CD4-positive, alpha-beta T cell treated with Interleukin-10 for 1 hour (primary cell): ENCODE measurements at places on chromosomes 2 and 18.

GRCh38 chr2:25341753-25342371, at the start of gene DNMT3A:
Gene DNMT3A (minus strand): TSS chr2:25341925. CDS start chr2:25313984, 27,941 bp downstream.
- peak; percentile 59 for DNase-seq

DNA sequence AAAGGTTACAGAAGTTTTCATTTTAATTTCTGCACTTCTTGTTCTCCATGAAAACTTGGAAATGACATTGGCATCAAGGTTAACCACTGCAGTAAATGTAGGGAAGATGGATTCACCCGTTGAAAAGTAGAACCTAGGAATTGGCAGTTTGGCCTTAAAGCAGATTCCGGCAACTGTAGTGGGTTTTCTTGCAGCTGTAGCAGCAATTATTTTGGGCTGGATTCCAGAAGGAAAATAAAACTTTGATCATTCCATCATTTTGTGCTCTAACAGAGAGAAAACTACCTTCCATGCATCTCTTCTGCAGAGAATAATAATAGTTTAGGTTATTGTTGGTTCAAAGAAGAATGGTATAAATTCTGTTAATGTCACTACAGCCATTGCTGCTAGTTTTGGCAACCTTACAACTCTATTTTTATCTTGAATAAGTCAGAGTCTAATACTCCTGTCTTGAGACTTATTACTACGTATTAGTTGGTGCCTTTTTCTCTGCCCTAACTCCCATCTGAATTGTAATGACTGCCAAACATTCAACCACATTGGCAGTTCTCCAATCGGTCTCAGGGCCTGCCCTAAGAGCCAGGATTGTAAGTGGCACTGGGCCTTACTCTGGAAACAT, 178.1 kb upstream of the PIEZO2 start:
- DNase-seq: no peak

- DNase-seq: no peak
Measured at GRCh38 chr18:31426021-31426420, 21.5 kb upstream of the DSG3 start.

DNA sequence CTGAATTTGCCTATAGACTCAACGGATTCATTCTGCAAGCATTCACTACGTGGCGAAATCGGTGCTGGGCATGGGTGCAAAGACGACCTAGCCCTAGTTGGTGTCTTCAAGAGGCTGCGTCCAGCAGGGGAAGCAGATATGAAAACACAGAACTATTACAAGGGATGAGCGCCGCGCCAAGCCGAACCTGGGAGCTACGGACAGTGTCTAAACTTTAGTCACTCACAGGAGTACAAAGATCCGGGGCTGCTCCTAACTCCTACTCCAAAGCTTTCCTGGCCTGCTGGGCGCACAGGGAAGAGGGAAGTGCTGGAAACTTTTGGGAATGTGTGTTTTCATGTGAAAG, 732 bp upstream of the ANXA4 start:
- DNase-seq: peak; percentile 23

GRCh38 chr2:27442920-27443282, 720 bp downstream of the KRTCAP3 start:
- DNase-seq: no peak

DNA sequence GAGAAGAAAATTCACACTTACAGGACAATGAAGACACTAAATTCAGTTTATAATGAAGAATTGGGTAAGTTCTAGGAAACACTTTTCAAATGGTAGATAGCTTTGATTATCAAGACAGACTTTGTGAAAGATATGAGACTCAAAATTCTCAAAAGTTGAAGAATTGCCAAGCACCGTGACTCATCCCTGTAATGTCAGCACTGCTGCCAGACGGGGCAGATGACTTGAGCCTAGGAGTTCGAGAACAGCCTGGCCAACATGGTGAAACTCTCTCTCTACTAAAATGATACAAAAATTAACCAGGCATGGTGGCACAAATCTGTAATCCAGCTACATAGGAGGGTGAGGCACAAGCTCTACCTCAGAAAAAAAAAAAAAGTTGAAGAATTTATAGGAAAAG, 1820.1 kb upstream of the LRRTM1 start:
- DNase-seq: no peak

GRCh38 chr2:86747711-86748639, 27.9 kb downstream of the RMND5A start:
- no peak for DNase-seq

- DNase-seq: no peak
Measured at GRCh38 chr2:64017811-64018700, 1.2 kb downstream of the VPS54 start.

GRCh38 chr2:1451422-1451821, 38.2 kb downstream of the TPO start:
- no peak for DNase-seq

GRCh38 chr2:32742376-32742775, 114.5 kb downstream of the TTC27 start:
- DNase-seq: no peak

DNA sequence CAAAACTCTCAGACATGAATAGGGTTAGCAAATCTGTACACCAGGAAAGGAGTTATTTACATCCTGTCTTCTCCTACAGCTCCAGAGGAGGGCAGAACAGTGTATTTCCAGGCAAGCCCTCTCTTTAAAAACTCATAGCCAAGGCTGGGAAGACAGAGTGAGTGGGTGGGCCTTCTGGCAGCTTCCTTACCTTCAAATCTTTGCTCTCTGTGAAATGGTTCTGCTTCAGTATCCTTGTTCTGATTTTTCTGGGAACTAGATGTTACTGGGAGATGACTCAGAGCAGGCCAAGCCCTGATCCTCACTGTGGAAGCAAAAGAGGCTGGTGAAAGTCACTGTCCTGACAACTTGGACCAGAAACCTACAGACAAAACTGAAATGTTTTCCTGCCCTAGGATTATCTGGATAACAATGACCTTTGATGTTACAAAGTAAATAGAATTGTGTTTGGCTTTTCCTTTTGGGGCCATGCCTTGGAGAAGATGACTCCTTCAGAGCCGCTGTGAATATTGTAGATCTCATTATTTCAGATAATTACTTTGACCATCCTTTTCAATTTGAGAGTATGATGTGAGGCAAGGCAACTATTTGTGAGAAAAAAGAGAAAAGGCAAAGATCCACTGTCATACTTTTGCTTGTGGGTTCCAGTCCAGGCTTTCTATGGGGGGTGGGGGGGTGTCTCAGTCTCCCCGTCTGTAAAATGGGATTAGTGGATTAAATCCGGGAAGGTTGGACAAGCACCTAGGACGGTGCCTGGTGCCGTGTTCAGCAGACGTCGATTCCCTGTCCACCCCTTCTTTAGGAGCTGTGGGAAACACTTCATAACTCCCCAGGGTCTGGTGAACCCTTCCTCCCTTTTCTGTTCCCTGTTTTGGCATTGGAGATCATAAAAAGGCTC, 644 bp upstream of the QPCT start:
- DNase-seq: no peak

DNA sequence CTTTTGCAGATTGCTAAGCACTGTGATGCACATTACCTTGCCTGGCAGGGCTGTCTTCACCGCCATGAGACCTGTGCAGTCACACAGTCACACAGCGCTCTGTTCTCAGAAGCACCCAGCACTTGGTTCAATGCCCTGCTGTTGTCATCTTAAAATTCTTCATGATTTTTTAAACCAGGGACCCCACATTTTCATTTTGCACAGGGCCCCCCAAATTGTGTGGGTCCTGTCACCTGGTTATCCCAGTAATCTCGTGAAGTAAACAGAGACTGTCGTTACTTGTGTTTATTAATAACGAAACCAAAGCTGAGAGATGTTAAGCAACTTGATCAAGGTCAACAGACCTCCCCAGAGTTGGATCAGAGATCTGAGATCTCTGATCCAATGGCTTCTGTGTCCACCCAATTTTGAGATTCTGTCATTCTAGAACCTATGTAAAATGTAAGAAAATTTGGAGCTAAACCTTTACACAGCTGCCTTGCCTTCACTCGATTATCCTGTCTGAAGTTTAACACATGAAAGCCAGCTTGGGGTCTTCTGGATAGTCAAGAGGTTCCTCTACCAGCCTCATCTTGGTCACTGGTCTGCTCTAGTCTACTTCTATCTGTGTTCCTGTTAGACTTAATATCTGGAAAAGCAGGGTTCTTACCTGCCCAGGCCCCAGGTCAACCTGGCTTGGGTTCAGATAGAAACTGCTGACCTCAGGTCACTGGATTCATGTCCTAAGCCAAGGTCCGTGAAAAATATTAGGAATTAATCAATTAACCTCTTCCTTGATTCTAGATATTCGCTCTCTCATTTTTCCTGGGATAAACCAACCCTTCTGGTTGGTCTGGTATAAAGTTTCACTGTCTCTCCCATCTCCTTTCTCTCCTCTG, 13.7 kb upstream of the TTC39C start:
- DNase-seq: no peak

- no peak for DNase-seq
Measured at GRCh38 chr2:65464604-65465003, 32.2 kb upstream of the SPRED2 start.

DNA sequence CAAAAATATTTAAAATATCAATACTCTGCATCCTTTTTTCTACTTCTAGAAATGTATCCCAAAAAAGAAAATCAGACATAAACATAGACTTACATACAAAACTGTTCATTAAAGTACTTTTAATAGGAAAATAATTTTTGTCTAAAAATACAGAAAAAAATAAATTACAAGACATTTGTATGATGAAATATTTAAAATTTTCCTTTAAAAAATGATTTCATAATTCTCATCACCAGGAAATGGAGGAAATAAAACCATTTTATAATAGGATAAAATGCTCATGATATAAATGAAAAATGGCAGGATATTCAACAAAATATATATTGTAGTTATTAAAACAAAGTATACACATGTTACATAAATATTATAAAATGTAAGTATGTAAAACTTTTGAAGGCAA, 24.4 kb downstream of the ARL5A start:
- DNase-seq: no peak

DNA sequence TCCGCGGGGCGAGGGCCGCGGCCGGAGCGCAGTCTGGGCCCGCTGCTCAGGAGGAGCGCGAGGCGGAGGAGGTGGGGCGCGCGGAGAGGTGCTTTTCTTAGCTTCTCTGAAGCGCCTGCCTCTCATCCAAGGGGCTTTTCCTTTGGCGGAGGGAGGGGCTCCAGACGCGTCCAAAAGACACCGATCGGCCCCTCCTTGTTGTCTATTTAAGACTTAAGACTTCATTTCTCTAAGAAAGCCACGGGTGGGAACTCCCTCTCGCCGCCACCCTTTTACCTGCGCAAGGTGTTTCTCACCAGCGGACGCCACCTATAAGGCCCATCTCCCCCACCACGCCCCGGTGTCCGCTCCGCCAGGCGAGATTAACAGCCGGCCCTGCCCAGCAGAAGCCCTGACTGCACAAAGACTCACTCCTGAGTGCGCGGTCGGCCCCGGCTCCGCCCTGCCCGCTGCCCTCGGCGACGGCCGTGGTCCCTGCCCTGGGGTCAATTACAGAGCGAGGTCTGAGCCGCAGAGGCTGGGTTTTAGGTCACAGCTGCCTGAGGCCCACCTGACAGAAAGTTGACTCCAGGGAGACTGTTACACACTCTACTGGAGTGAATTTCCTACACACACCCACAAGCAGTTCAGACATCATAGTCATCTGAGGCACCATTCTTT, at the start of gene DSC2:
Gene DSC2 (minus strand): TSS at position 397 of the 660 bp plus-strand sequence. CDS start 450 bp downstream, outside the sequence.
- no peak for DNase-seq

GRCh38 chr2:189865826-189866225, 81.6 kb downstream of the PMS1 start:
- no peak for DNase-seq

GRCh38 chr18:48572402-48573126, 33.7 kb downstream of the CTIF start:
- no peak for DNase-seq

GRCh38 chr2:8564475-8564874, 117.4 kb upstream of the ID2 start:
- no peak for DNase-seq

GRCh38 chr2:159788253-159788652, 9.8 kb downstream of the CD302 start:
- DNase-seq: no peak

GRCh38 chr18:11323359-11323819, 174.0 kb upstream of the PIEZO2 start:
- DNase-seq: no peak

- DNase-seq: no peak
Measured at GRCh38 chr2:144364944-144365738, 154.8 kb downstream of the ZEB2 start.

DNA sequence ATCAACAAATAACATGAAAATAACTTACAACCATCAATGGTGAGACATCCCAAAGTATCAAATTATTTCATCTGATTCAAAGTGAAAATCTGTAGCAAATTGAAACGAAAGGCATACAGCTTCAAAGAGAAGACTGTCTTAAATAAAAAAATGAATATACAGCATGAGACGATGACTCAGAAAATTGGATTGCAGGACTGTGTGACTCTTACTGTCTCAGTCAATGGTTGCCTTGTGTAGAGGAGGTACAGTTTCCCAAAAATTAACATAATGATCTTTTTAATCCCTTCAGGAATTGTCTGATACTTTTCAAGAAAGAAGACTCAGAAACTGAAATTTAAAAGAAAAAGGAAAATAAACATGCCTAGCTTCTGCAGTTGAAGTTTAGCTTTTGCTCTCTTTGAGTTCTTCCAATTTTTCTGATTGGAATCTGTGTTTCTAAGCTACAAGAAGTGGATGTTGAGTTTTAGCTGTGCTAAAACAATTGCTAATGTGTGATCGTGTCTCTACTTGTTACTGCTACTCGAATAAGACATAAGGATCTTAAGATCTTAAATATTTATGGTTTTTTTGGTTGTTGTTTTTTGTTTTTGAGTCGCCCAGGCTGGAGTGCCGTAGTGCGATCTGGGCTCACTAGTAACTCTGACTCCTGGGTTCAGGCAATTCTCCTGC, 41.1 kb upstream of the EPB41L3 start:
- no peak for DNase-seq

GRCh38 chr2:127182626-127183458, 37.3 kb downstream of the CYP27C1 start:
- DNase-seq: no peak

GRCh38 chr2:9096761-9097160, 93.3 kb upstream of the MBOAT2 start:
- no peak for DNase-seq

- peak; percentile 31 for DNase-seq
Measured at GRCh38 chr2:143282684-143283083, 153.5 kb downstream of the ARHGAP15 start.

- no peak for DNase-seq
Measured at GRCh38 chr2:64952511-64953482, 36.4 kb upstream of the SLC1A4 start.

GRCh38 chr2:33589444-33589843, 9.7 kb downstream of the FAM98A start:
- no peak for DNase-seq

GRCh38 chr18:48296581-48296980, 112.6 kb downstream of the ZBTB7C start:
- no peak for DNase-seq

DNA sequence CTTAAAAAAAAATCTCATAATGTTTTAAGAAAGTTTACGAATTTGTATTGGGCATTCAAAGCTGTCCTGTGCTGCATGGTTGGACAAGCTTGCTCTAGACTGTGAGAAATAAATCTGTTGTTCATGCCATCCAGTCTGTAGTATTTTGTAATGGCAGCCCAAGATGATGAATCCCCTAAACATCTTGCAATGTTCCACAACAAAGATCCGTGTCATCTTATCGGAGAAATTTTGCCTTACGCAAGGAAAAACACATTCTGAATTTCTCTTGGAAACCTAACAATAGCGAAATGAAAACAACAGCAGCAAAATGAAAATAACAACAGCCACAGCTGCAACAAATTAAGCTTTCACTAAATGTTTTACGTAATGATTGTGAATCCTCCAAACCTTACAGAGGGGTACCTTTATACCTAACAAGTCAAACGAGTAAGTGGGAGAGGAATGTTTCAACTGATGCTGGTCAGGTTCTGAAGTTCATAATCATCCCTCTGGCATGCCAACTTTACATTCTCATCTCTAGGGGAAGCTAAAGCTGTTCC, 76.1 kb upstream of the RNU4ATAC start:
- no peak for DNase-seq
